ENCODE measurements at places on chromosomes 1 and 21. TPM values are rescaled to one million over a fixed set of nuclear protein-coding genes. Genes with fewer than 3 reads are reported as not detected.
A peak's percentile ranks its signal among the peaks of the same experiment; 100 is the strongest.

- no peaks in the 10 kb centered on the region for H3K36me3 ChIP-seq
- no peaks in the 10 kb centered on the region for H3K4me1 ChIP-seq
- DNase-seq, result peak; percentile 14
- no peaks in the 10 kb centered on the region for H3K27me3 ChIP-seq
- H3K4me3 ChIP-seq, result no peak overlapping the region
- H3K27ac ChIP-seq, result no peak overlapping the region
Measured at GRCh38 chr1:50308878-50309277, 114.4 kb downstream of the DMRTA2 start.

LEPROT gene
- 99.4 TPM for total RNA-seq

ORC1 gene
- total RNA-seq, result 2.1 TPM

DNA sequence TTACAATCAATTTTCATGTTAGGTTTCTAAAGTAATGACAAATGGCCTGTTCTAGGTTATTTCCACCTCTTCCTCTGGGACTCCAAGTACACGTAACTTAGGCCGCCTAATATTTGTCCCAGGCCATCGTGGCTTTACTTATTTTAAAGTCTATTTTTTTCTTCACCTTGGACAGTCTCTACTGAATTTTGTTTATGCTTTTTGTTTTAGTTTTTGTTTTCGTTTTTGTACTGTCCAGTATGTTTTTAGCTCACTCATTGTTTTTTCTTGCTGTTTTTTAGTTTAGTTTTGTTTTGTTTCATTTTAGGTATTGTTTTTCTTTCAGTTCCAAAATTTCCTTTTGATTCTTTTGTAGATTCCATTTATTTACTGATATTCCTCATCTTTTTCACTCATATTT is 187.7 kb upstream of the RNPC3 start:
- no peak overlapping the region for H3K27ac ChIP-seq
- H3K27me3 ChIP-seq, result no peaks in the 10 kb centered on the region
- no peak for DNase-seq
- no peaks in the 10 kb centered on the region for H3K36me3 ChIP-seq

CELA3B gene
- total RNA-seq, result not detected

DNA sequence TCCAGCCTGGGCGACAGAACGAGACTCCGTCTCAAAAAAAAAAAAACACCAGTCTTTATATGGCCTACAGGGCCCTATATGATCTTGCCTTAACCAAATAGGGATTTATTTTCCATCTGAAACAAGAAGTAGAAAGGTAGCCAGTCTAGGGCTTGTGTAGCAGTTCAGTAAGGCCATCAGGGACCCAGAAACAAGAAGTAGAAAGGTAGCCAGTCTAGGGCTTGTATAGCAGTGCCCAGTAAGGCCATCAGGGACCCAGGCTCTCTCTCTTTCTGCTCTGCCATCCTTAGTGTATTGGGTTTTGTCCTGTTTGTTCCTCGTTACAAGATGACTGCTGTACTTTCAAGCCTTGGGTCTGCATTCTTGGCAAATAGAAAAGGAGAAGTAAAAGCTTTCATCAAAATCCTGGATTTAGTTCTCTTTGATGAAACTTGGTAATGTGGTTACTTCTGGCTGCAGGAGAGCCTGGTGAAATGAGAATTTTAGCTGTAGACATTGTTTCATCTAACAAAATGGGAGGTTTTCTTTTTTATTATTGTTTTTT is 46.1 kb downstream of the PKN2 start:
- peaks cover 14% of the 10 kb centered on the region for H3K4me1 ChIP-seq
- DNase-seq, result no peak
- no peak overlapping the region for H3K27ac ChIP-seq
- H3K27me3 ChIP-seq, result no peaks in the 10 kb centered on the region
- no peaks in the 10 kb centered on the region for H3K36me3 ChIP-seq

TMPRSS2 gene
- total RNA-seq, result 0.84 TPM

DNALI1 gene
- total RNA-seq, result 7.2 TPM

DNA sequence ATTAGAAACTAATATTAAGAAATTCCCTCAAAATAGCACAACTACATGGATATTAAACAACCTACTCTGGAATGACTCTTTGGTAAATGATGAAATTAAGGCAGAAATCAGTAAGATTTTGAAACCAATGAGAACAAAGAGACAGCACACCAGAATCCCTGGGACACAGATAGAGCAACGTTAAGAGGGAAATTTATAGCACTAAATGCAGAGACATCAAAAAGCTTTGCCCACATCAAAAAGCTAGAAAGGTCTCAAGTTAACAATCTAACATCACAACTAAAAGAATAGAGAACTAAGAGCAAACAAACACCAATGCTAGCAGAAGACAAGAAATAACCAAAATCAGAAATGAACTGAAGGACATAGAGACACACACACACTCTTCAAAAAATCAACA is 48.6 kb upstream of the LRRC8B start:
- no peak overlapping the region for H3K4me3 ChIP-seq
- no peaks in the 10 kb centered on the region for H3K4me1 ChIP-seq
- no peak for DNase-seq
- H3K27me3 ChIP-seq, result no peaks in the 10 kb centered on the region
- H3K36me3 ChIP-seq, result no peaks in the 10 kb centered on the region
- no peak overlapping the region for H3K27ac ChIP-seq

GRCh38 chr1:72567521-72567920 is 285.2 kb upstream of the NEGR1 start:
- H3K36me3 ChIP-seq, result no peaks in the 10 kb centered on the region
- peak; percentile 8 for DNase-seq
- H3K4me3 ChIP-seq, result no peak overlapping the region

GRCh38 chr1:89050649-89051033 is 14.4 kb downstream of the GBP1 start:
- H3K4me3 ChIP-seq, result no peak overlapping the region
- H3K36me3 ChIP-seq, result peaks cover 12% of the 10 kb centered on the region
- no peaks in the 10 kb centered on the region for H3K27me3 ChIP-seq
- H3K4me1 ChIP-seq, result peaks cover 4% of the 10 kb centered on the region

GRCh38 chr1:62712336-62713243 is 24.4 kb upstream of the DOCK7 start:
- no peaks in the 10 kb centered on the region for H3K36me3 ChIP-seq
- no peak overlapping the region for H3K4me3 ChIP-seq
- no peak for DNase-seq

PLA2G2C gene
- not detected for total RNA-seq

TRIM67 gene
- total RNA-seq, result 1.1 TPM

FCRL5 gene
- not detected for total RNA-seq

- no peak overlapping the region for H3K27ac ChIP-seq
- H3K27me3 ChIP-seq, result no peaks in the 10 kb centered on the region
- no peak for DNase-seq
- no peak overlapping the region for H3K4me3 ChIP-seq
- H3K4me1 ChIP-seq, result no peaks in the 10 kb centered on the region
Measured at GRCh38 chr1:37020653-37021277, 13.6 kb downstream of the GRIK3 start.

GRCh38 chr1:94011709-94012595 is 102.7 kb upstream of the GCLM start:
- H3K36me3 ChIP-seq, result no peaks in the 10 kb centered on the region
- no peak overlapping the region for H3K27ac ChIP-seq

GRCh38 chr1:158310623-158311022 is 20.7 kb downstream of the CD1B start:
- no peak overlapping the region for H3K27ac ChIP-seq
- no peaks in the 10 kb centered on the region for H3K27me3 ChIP-seq
- H3K4me3 ChIP-seq, result no peak overlapping the region
- no peaks in the 10 kb centered on the region for H3K4me1 ChIP-seq
- no peaks in the 10 kb centered on the region for H3K36me3 ChIP-seq

DNA sequence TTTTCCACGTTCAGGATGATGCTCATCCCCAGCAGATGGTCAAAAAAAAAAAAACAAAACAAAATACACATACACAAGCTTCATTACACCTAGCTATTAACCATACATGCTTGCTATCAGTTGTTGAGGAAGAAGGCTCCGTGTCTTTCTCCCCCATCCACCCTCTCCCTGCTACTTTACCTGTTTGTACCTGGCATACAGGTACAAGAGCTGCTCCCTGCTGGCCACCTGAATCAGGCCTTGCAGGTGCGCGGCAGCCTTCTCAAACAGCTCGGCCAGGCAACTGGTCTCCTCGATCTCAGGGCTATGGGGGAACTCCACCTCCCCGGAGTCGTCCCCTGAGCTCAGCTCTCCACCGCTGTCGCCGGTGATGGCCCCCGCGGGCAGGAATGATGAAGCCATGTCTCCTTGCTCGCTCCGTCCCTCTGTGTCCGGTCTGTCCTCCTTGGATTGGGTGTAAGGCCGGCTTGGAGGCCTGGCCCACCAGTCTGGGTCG is 464 bp downstream of the ACBD6 start:
- H3K4me3 ChIP-seq, result peak overlapping the region; percentile 78
- peak overlapping the region; percentile 92 for H3K27ac ChIP-seq
- no peaks in the 10 kb centered on the region for H3K27me3 ChIP-seq
- H3K4me1 ChIP-seq, result no peaks in the 10 kb centered on the region
- DNase-seq, result no peak

C1orf115 gene
- total RNA-seq, result 1.1 TPM

LMX1A gene
- total RNA-seq, result not detected

DNA sequence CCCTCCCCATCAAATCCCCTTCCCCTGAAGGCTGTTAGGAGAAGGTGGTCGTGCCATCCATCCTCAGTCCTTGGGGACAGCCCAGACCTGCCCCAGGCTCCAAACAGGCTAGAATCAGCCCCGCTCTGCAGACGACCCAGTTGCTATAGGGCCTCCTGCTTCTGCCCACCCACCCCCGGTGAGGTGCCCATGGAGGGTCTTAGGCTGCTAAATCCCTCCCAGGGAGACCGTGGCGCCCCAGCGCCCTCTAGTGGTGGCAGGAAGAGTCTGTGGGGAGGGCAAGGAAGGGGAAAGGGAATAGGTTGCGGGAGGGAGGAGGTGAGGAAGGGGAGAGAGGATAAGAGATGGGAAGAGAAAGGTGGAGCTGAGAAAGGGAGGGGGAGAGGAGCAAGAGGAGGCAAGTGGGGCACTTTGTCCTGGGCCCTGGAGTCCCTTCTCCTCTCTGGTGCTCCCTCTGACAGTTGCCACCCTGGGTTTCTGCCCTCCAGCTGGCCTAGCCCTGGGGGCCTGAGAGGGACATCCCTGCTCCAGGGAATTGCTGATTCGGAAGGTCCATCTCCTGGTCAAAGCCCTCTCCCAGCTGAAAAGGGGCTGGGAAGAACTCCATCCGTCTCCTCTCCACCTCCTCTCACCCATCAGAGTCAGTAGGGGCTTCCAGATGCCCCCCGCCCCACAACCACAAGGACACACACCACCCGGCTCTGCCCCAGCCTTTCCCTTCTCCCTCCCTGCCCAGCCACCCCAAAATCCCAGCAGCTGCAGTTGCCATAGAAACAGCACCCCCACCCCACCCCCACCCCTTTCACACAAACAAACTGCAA is 55.4 kb downstream of the CAMK2N1 start:
- peaks cover 2% of the 10 kb centered on the region for H3K27me3 ChIP-seq
- no peak overlapping the region for H3K27ac ChIP-seq
- peaks cover 11% of the 10 kb centered on the region for H3K4me1 ChIP-seq
- H3K36me3 ChIP-seq, result no peaks in the 10 kb centered on the region

CA6 gene
- total RNA-seq, result not detected

DNA sequence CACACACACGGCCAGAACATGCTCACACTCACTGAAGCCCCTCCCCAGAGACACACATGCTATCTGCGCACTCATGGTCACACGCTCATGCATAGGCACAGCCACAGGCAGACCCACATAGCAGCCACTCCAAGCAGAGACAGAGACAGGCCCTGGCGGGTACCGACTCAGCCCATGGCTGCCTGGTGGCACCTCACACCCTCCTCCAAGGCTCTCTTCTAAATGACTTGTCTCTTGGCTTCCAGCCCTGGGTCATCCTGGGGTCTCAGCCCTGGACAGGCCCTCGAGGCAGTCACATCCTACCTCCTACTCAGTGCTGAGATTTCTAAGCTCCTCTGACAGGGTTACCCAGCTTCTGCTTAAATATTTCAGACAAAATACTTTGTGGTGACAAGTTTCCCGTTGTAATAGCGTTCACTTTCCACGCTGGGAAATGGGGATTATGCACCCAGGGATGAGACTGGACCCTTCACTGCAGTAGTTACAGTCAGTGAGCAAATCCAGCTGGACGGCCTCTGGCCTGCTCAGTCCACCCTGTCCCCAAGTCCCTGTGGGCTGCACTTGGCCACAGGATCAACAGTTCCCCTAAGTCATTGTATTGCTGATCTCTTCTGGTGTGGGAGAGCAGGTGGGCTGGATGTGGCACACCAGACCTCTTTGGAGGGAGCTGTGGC is 2.9 kb upstream of the NFASC start:
- H3K27me3 ChIP-seq, result no peaks in the 10 kb centered on the region
- H3K4me3 ChIP-seq, result no peak overlapping the region
- no peaks in the 10 kb centered on the region for H3K36me3 ChIP-seq
- no peak for DNase-seq

DNA sequence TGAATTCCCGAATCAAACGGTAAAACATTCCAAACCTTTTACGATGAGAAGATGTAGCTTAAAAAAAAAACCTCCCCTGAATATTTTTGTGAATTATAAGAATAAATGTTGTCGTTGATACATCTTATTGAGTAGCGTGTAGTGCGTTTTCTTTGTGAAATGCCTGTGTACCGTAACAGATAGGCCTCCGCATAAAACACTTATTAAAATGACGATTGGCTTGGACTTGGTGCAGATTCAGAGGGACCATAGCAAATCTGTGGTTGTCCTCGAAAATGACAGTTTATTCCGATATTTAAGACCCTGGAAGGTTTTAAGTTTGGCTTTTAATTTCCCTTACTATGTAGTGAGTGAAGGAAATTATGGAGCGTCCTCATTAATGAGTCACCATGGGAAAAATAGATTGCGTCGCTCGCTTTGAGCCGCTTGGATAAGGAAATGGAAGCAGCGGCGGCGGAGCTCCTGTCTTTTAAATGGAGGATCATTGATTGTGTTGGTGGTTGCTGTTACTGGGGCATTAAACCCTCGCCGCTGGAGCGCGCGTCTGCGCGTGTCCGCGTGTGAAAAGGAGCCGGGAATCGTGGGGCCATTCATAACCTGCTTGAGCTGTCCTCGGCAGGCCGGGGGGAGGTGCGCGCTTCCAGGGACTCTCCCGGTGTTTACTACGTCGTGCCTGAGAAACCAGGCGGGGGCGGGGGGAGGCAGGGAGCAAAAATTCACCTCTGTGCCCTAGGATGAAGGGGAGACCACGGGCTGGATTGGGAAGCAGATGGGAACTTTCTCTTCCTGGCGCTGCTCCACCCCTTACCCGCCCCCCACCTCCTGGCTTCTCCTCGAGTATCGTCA is 1.6 kb downstream of the SPEN start:
- peaks cover 24% of the 10 kb centered on the region for H3K4me1 ChIP-seq
- no peaks in the 10 kb centered on the region for H3K27me3 ChIP-seq
- H3K36me3 ChIP-seq, result no peaks in the 10 kb centered on the region
- H3K4me3 ChIP-seq, result peak overlapping the region; percentile 82
- H3K27ac ChIP-seq, result peak overlapping the region; percentile 87

PLA2G2D gene
- not detected for total RNA-seq

SH3D21 gene
- total RNA-seq, result 16.3 TPM

- peaks cover 18% of the 10 kb centered on the region for H3K4me1 ChIP-seq
- H3K27ac ChIP-seq, result no peak overlapping the region
- H3K4me3 ChIP-seq, result no peak overlapping the region
- H3K36me3 ChIP-seq, result no peaks in the 10 kb centered on the region
Measured at GRCh38 chr21:36460866-36461265, 19.1 kb downstream of the CLDN14 start.

GRCh38 chr1:76313304-76313703 is 238.8 kb downstream of the ST6GALNAC3 start:
- H3K36me3 ChIP-seq, result no peaks in the 10 kb centered on the region
- H3K27ac ChIP-seq, result no peak overlapping the region
- DNase-seq, result no peak
- H3K4me1 ChIP-seq, result no peaks in the 10 kb centered on the region
- no peaks in the 10 kb centered on the region for H3K27me3 ChIP-seq

- H3K4me3 ChIP-seq, result no peak overlapping the region
- no peaks in the 10 kb centered on the region for H3K27me3 ChIP-seq
- H3K36me3 ChIP-seq, result peaks cover 10% of the 10 kb centered on the region
- no peaks in the 10 kb centered on the region for H3K4me1 ChIP-seq
- no peak for DNase-seq
Measured at GRCh38 chr1:62457955-62458354, 21.1 kb downstream of the USP1 start.

DHX9 gene
- total RNA-seq, result 169 TPM

CTTNBP2NL gene
- 83.0 TPM for total RNA-seq
